ENCODE measurements at places on chromosomes 2 and 18. TPM values are rescaled to one million over a fixed set of nuclear protein-coding genes. Genes with fewer than 3 reads are reported as not detected.

DNER gene
- total RNA-seq, result 3.3 TPM

FAM228A gene
- 0.22 TPM for total RNA-seq

MAPK4 gene
- 34.1 TPM for total RNA-seq

ARL5A gene
- 47.9 TPM for total RNA-seq

CIB4 gene
- not detected for total RNA-seq

SNTG2 gene
- 2.4 TPM for total RNA-seq

NFATC1 gene
- total RNA-seq, result 18.5 TPM

Measured in Right ventricle myocardium inferior (tissue), 1 donor.